Right forelimb (tissue), 1 donor: ENCODE measurements at places on chromosomes 1 and 21.

DNA sequence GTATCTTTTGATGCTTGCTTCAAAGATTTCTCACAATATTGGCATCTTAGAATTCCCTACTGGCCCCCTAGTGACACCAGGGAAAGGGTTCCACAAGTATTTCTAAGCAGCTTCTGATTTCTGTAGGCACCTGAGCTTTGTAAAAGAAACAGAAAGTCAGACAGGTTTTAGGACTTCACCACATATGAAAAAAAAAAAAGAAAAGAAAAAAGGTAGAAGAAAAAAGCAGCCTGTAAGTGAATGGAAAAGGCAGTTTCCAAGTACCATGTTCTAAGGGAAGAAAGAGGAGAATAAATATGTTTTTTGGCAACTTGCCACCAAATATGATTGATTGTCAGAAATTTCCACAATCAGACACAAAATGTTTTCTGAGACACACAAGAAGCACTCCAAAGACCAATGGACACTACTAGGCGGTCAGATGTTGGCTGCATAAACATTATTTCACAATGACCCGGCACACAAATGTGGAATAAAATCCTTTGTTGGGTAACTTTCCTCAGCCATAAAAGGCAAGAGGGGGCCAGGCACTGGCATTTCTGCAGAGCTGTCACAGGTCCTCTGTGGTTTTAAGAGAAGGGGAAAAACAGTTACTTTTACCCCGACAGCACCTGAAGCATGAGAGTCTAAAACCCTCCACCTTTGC lies 12.7 kb upstream of the CPLANE2 start:
- DNase-seq = no peak

DNA sequence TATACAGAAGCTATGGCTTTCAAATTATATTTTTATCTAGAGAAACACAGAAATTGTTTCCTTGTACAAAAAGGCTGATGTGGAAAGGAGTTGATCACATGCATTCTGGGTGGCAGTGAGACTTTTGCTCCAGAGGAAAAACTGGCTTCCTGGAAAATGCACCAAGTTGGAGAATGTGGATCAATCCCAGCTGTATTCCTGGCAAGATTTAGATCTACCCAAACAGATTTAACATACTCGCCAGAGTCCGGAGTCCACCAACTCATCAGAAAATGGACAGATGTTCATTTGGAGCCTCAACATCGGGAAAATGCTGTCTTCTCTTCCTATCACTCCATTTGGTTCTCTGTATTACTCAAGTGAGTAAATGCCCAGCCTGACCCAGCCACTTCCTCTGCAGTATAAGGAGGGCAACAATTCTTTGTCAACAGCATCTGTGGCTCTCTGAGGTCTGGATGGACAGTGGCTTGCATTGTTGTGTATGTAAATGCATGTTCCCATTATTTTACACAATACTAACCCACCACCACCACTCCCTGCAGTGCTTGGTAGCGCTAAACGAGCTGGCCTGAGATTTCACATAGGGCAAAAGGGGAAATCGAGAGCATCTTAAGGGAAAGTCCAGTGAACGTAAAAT lies 226.2 kb upstream of the IRF2BP2 start:
- DNase-seq = no peak

DNA sequence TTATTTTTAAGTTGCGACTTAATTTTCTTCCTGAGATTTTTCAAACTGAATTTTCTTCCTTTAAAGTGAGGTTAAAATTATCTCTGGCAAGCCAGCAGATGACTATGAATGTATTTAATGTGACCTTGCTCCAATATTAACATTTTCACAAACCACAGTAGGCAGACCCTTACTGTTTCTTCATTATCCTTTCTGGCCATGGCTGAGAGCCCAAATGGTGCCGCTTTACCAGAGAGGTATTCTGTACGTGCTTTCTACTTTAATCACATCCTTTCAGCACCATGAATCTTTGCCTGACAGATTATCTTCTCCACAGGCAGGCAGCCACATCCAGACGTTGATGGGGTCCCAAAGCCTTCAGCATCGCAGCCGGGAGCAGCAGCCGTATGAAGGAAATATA lies 129.6 kb downstream of the LRRC40 start:
- no peak for DNase-seq

- no peak for DNase-seq
Measured at GRCh38 chr1:181111559-181111958, 23.1 kb downstream of the IER5 start.

- DNase-seq = no peak
Measured at GRCh38 chr1:161044535-161044907, 1.3 kb downstream of the USF1 start.

DNA sequence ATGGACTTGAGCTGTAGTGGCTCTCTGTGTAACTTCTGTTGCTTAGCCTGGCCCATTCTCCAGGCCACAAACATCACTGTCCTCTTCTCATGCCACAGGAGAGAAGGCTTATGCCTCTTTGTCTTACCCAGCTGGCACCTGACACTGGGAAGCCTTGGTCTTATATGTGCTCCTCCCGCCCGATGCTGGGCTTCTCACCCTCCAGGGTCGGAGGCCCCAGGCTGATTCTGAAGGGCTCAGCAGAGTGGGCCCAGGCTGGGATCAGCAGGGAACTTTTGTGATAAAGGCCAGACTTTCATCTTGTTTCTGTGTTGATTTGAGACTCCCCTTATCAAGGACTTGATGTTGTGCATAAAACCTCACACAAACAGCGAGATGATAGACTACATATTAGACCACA lies 29.8 kb downstream of the TRPM2 start:
- no peak for DNase-seq

- no peak for DNase-seq
Measured at GRCh38 chr1:53475664-53476063, 16.5 kb downstream of the DMRTB1 start.

DNA sequence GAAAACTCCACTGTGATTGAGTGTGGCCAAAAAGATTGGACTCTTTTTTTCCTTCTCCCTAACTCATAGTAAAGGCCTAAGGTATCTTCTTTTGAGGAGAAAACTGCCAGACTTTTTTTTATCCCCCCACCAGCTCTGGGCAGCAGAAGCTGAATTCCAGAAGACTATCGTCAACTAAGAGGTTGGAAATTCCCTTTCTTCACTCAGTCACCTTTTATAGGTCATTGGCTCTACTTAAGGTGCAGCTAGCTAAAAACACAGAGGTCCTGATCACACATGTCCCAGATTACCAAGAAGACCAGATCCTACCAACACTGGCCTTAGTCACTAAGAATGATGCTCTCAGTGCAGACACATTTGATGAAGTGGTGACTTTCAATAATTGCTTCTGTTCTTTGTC lies 1441.2 kb downstream of the PLA2G4A start:
- DNase-seq = no peak

- DNase-seq = no peak
Measured at GRCh38 chr1:218294546-218294945, 9.5 kb downstream of the RRP15 start.
